ENCODE measurements at places on chromosomes 16 and 17.
A peak's percentile ranks its signal among the peaks of the same experiment; 100 is the strongest.

GRCh38 chr17:71217769-71218168 lies 903.1 kb upstream of the SOX9 start:
- DNase-seq: no peak

GRCh38 chr17:65618516-65618915 lies 57.1 kb upstream of the AXIN2 start:
- no peak for DNase-seq

- DNase-seq: no peak
These were observed 21.9 kb downstream of the FA2H start for GRCh38 chr16:74752756-74753155.

GRCh38 chr17:61786088-61786487 lies 77.2 kb downstream of the BRIP1 start:
- DNase-seq: no peak

GRCh38 chr16:3748307-3748706 lies 31.0 kb upstream of the TRAP1 start:
- no peak for DNase-seq

- DNase-seq: peak; percentile 4
These were observed 1.1 kb upstream of the STUB1 start for GRCh38 chr16:678858-679813.

DNA sequence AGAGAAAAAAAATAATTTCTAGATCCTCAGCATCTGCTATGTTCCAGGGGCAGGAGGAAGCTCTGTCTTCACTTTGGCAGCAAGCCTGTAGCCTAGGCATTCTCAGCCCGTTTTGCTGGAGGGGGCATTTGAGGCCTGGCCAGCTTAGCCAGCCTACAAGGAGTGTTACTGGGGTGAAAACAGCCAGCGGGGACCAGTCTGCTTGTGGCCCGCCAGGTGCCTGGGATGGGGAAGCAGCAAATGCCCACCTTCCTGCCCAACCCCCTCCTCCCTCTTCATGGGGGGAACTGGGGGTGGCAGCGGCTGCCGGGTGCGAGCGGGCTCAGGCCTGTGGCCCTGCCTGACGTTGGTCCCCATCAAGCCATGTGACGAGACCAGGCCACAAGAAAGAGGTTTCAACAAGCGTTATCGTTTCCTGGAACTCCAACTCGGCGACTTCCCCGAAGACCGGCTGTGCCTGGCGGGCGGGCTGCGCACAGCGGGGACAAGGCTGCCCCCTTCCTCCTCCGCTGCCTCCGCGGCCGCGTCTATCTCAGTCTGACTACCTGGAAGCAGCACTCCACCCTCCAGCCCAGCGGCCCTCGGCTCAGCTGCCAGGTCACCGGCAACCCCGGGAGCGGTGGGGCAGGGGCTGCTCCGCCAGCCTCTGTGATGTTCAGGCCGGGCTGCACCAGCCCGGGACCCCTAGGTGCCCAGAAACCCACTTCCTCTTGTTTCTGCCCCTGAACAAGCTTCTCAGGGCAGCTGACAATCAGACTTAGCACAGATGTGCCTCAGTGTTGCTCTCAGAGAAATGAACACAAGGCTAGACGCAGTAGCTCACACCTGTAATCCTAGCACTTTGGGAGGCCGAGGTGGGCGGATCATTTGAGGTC lies 22.9 kb downstream of the SOCS1 start:
- no peak for DNase-seq

- no peak for DNase-seq
These were observed 31.6 kb downstream of the TBCD start for GRCh38 chr17:82783498-82783897.

DNA sequence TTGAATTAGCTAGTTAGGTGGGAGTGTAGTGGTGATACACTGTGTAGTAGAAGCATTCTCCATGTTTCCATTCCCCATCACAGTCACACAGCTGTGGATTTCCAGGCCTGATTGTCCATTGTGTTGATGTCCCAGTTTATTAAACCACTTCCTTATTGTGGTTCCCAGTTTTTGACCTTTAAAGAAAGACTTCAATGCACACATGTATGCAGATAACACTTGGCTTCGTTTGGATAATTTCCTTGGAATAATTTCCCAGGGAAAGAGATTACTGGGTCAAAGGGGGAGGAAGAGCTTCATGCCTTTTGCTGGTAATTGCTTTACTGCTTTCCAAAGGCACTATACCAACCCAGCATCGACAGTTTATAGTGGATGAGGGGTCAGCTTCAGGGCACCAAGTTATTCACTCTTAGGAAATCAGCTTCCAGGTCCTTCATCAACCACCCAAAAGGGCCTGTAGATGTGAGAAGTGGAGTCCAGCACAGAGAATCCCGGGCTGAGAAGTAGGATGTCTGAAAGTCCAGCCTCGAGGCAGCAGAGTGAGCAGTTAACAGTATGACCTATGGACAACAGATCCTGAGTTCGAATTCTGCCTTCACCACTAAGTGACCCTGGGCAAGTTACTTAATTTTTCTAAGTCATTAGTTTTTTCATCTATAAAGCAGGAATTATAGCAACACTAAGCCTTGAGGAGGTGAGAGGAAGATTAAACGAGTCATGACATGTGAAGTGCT lies 31.3 kb upstream of the TNS4 start:
- no peak for DNase-seq

DNA sequence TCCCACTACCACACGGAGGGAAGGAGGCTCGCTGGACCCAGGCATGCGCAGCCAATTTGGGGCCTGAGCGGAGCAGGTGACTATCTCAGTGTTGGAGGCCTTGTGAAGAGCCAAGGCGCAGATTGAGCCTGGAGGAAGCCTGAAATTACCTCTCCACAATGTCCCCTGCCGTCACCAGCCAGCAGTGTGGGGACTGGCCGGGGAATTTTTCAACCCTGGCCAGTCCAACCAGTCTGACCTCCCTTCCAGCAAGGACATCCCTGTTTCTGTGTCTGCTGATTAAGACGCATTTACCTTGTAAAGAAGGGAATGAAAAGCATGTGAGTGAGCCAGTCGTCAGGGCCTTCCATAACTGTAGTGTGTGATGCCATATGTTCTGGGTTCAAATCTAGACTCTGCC lies 198.1 kb upstream of the IRX3 start:
- no peak for DNase-seq

DNA sequence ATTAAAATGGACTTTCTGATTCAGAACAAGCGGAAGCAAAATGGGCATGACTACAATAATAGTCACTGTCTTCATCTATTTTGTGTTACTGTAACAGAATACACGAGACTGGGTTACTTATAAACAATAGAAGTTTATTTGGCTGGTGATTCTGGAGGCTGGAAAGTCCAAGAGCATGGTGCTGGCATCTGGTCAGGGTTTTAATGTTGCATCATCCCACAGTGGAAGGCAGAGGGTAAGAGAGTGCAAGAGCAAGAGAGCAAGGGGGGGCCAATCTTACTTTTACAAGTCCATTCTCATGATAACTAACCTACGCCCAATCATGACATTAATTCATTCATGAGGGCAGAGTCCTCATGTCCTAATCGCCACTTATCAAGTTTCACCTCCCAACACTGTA lies 189.2 kb downstream of the TOX3 start:
- no peak for DNase-seq

GRCh38 chr16:88541831-88542616 lies 28.2 kb upstream of the ZC3H18 start:
- no peak for DNase-seq

GRCh38 chr16:87947356-87948118 lies 3.7 kb upstream of the BANP start:
- no peak for DNase-seq

GRCh38 chr17:33511670-33512069 lies 218.6 kb upstream of the ASIC2 start:
- no peak for DNase-seq

- peak; percentile 58 for DNase-seq
These were observed 9.8 kb upstream of the TEX19 start for GRCh38 chr17:82349287-82349701.

GRCh38 chr17:8122422-8122923 lies 1.4 kb downstream of the HES7 start:
- no peak for DNase-seq

DNA sequence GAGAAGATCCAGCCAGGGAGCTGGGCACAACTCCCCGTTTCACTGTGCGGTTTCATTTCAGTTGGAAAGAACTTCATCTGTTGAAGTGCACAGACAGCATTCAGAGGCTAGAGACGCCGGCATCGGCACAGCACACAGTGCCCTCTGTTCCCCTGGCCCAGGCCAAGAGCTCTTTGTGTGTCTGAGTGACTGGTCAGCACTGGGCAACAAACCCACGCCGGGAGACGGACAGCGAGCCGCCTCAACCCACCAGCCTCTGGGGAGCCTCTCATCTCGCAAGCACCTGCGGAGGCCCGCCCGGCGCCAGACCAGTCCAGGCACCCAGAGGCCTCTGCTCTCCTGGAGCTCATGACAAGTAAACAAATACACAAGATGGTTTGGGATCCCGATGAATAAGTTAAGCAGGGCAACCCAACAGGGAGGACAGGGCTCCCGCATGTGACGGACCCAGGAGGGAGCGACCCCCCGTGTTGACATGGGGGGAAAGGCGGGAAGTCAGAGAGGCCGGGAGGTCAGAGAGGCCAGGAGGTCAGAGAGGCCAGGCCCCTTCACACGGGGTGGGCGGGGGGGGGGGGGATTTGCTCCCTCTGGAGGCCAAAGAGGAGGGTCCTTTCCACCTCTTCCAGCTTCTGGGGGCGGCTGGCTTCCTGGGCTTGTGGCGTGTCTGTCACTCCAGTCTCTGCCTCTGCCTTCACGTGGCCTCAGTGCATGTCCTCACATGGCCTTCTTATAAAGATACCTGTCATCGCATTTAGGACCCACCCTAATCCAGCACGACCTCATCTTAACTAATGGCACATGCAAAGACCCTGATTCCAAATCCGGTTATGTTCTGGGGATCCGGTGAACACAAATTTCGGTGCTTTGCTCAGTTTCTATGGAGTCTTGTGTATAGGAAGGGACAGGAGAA lies 25.8 kb upstream of the KLHDC4 start:
- DNase-seq: no peak

- no peak for DNase-seq
These were observed 41.7 kb downstream of the RMI2 start for GRCh38 chr16:11386791-11387546.

- no peak for DNase-seq
These were observed 429 bp downstream of the KIF1C start for GRCh38 chr17:4998027-4998731.

DNA sequence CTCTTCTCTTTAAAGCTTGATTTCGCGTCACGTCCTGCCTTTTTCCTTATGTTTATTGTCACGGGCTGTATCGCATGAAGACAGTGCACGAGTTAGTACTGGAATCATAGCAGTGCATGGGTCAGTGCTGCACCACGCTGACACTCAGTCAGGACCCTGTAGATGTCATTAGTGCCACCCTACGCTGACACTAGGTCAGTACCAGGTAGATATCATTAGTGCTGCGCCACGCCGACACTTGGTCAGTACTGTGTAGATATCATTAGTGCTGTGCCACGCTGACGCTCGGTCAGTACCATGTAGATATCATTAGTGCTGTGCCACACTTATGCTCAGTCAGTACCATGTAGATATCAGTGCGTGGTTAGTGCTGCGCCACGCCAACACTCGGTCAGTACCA lies 106.2 kb upstream of the ZNF469 start:
- no peak for DNase-seq

DNA sequence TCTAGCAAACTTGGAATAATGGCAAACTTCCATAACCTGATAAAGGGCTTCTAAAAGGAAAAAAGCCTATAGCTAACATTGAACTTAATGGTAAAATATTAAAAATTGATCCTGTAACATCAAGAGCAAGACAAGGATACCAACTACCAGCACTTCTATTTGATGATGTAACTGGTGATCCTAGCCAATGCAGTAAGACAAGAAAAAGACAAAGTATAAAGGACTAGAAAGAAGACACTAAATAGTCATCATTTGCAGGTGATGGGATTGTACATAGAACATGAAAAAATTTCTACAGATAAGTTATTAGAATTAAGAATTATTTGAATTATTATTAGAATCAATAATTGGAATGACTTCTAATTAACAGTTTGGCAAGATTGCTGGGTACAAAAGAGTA lies 37.0 kb downstream of the B9D1 start:
- DNase-seq: no peak

- DNase-seq: no peak
These were observed 11.8 kb downstream of the C16orf74 start for GRCh38 chr16:85738923-85739715.

DNA sequence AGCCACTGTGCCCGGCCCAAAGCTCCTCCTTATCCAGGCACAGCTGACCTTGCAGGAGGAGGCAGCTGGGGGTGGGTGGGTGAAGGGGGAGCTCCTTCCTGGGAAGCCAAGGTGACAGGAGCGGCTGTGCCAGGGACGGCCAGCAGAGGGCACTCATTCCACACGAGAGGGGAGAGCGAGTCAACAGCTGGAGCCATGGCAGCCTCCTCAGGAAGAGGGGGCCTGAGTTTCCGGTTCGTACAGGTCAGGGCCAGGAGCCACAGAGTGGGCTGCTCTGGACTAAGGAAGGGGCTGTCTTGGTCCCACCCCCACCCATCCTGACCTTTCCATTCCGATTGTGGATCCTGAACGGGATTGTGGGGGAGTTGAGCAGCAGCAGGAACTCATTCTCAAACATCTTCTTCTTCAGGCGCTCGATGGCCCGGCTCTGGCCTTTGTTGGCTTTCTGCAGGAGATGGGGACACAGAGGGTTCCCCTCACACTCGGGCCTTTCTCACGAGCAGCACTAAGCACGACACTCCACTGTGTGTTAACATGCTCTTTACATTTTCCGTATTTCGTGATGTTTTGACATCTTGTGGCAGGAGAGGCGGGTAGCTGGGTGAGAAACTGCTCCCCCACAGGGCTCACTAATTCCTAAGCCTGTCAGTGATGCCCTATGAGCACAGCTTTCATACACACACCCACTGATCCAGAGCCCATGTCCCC lies 61.6 kb downstream of the TIMM22 start:
- no peak for DNase-seq

GRCh38 chr17:58528443-58528842 lies 14.0 kb upstream of the MTMR4 start:
- no peak for DNase-seq

DNA sequence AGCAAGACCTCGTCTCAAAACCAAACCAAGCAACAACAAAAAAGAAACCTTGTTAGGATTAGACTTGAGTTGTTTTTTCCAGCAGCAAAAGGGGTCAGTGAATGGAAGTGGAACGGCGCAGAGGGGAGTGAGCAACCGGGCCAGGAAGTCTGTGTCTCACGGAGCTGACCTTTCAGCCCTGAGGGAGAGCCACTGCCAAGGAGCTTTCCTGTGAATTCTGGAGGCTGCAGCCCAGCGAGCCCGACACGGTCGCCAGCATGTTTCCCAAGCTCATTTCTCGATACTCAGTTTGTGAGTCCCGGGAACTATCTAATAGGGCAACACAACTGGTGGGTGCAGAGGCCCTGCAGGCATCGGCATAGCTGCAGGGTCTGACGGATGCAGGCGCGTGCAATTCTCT lies 19.6 kb downstream of the TELO2 start:
- DNase-seq: no peak

GRCh38 chr17:8013731-8014557 lies 11.5 kb downstream of the GUCY2D start:
- no peak for DNase-seq

GRCh38 chr16:8677481-8677880 lies 3.1 kb downstream of the ABAT start:
- no peak for DNase-seq

GRCh38 chr17:69096541-69096940 lies 35.8 kb upstream of the ABCA9 start:
- no peak for DNase-seq

- DNase-seq: no peak
These were observed 10.3 kb downstream of the ZNF469 start for GRCh38 chr16:88393034-88393433.

- no peak for DNase-seq
These were observed 18.8 kb downstream of the TTYH2 start for GRCh38 chr17:74231928-74232907.

GRCh38 chr16:17370731-17371285 lies 100.0 kb downstream of the XYLT1 start:
- DNase-seq: no peak

Measured in fibroblast of skin of left biceps (primary cell).